GM12892 (cell line): ENCODE measurements at places on chromosomes 6 and 20.

- DNase-seq: no peak
Observed at GRCh38 chr6:14273191-14273590, 155.6 kb downstream of the CD83 start.

- no peak for DNase-seq
Observed at GRCh38 chr6:141682391-141682790, 450.3 kb upstream of the GJE1 start.

- DNase-seq: no peak
Observed at GRCh38 chr6:90678049-90678779, 91.3 kb upstream of the MAP3K7 start.

DNA sequence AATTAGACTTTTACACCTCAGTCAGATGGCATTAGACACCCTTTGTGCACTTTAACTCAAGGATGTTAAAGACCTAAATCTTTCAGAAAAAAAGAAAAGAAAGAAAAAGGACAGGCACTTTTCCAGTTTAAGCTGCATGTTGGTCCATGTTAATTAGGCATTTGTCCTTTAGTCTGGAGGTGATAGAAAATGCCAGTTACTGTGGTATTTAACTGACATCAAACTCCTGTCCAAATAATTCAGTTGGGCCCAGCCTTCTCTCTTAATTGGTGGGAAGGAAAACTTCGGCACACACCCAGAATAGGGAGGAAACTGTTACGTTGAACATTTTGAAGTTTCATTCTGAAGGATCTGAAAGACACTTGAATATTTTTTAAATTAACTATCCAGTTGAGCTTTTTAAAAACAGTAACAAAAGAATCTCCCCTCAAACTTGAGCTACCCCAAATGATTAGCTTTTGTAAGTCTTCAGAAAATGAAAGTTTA lies 30.3 kb downstream of the RREB1 start:
- no peak for DNase-seq

DNA sequence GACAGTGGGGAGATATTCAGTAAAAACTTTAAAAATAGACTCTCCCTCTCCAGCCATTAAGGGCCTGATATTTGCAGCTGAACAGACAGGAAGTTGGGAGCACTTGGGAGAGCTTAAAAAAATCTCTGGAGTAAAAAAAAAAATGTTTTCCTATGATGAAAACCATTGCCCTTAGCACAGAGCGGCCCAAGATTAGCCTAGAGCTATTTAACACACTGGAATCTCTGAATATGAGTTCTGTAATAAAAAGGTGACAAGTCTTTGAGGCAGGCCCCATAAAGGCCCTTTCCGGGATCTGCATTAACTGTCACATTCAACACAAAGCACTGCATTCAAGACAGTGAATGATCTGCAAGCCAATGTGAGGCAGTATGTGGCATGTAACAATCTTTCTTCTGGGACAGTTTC lies 393.7 kb downstream of the ZFAND3 start:
- no peak for DNase-seq

GRCh38 chr6:135158397-135158796 lies 22.7 kb upstream of the MYB start:
- no peak for DNase-seq

DNA sequence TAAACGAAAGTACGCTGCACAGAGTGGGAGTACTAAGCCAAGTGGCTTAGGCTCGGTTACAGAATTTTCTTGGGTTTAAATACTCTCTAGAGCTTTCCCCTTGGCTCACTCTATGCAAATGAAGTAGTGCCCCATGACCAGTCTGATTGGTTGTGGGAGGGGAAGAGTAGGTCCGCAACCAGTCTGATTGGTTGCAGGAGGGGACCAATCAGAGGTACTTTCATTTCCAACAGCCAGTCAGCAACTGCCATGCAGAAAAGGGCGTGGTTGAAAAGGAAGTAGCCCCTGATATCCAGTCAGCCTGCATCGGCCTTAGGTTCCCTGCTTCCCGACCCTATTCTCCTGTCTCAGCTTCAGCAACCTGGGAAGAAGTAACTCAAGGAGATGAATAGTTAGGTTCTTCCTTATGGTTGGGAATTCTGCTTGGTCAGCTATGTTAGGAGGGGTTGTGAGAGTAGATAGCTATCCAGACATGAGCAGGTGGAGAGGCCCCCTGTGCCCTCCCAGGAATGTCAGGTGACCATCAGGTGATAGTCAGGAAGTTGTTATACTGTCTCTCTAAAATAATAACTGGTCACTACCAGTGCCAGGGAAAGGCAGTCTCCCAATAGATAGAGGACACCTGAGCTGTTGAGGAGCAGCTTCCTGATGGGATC lies 57.4 kb downstream of the FARS2 start:
- no peak for DNase-seq

GRCh38 chr6:138339024-138339423 lies 38.7 kb upstream of the SMIM28 start:
- DNase-seq: no peak

GRCh38 chr6:118494091-118494490 lies 54.0 kb upstream of the PLN start:
- no peak for DNase-seq

DNA sequence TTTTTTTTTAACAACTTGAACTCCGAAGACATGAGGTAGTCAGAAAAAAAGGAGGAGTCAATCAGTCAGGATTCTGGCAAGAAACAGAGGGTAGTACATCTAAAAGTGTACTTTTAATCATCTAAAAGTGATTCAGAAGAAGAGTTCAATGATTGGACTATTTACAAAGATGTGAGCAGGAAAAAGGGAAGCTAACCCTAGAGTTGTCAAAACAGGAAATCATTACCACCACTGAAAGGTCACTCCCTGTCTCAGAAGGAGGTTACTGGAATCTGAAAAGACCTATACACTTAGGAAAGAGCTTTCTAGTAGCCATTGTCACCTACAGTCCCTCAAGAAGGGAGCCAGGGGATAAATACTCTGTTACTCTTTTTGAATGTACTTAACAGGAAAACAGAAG lies 16.7 kb upstream of the LMBRD1 start:
- DNase-seq: no peak

DNA sequence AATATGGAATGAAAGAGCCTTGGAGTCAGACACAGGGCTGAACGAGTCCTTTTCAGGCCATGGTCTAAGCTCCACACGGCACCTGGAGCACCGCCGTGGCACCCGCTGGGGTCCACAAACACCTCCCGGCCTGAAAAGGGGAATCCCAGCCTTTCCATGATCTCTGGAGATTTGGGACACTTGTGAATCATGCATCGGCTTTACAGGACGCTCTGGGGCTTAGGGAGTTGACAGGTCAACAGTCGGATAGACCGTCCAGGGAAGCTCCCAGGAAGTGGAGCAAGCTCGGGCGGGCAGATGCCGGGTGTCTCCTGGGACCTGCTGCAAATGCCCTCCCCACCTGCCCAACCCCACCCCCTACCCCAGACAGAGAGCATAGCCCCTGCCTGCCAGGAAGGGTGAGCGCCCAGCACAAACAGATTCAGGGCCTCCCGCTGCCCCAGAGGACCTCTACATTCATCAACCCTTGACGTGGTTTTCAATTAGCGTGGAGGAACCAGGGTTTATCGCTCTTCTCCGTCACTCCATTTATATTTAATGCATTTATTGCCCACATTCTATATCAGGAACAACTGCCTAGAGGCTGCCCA lies 53.6 kb downstream of the YTHDF1 start:
- no peak for DNase-seq

- DNase-seq: no peak
Observed at GRCh38 chr6:169070506-169071176, 183.0 kb downstream of the THBS2 start.

DNA sequence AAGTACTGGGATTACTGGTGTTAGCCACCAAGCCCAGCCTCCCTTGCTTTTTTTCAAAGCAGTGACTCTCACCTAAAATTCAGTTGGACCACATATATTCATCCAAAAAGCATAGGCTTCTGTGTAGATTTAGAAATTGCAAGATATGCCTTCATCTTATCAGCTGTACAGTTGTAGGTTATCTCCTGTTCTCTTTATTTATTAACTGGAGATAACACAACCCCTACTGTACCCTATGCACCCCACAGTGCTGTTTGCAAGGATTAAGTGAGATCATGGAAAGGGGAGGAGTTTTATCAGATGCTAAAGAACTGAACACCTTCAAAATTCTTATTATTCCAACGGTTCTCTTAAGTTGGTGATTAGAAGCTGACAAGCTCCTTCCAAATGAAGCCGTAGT lies 164.4 kb upstream of the JARID2 start:
- no peak for DNase-seq

DNA sequence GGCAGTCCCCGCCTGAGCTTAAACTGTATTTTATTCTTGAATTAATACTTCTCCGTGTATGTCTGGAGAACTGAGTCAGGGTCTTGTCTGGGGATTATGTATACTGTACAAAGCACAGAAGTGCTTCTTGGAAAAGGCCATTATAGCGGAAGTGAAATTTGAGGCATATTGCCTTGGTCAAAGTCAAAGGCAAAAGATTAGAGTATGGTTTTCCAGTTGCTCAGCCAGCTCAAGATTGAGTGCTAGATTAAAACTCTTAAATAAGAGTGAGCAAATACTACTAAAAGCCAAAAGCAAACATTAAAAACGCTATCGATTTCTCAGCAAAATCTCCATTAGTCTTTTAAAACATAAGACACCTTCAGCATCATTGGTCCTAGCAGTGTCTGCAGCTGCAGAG lies 207.7 kb upstream of the MAN1A1 start:
- DNase-seq: no peak

DNA sequence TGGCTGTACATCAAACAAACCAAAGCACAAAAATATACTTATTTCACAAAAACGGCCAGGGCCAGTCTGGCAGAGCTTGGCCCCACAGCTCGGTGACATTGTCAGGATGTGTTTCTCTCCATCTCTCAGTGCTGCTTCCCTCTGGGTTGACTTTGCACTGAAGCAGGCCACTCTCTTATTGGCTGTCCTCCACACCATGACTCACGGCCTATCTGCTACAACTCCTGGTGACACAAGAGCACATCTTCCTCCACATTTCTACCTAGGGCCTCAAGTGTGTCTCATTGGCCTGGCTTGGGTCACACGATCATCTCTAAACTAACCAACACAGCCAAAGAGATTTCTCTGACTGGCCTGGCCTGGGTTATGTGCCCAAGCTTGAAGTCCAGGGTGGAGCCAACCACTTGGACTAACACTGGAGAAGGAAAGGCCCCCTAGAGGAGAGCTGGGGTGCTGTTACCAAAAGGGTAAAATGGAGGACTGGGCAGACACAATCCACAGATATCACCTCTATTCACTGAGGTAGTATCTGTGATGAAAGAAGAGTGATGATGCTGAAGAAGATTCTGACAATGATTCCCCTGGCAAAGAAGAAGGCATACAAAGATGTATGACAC lies 159.8 kb upstream of the TSHZ2 start:
- DNase-seq: no peak

GRCh38 chr6:148103436-148103835 lies 239.2 kb upstream of the SASH1 start:
- DNase-seq: no peak

- DNase-seq: no peak
Observed at GRCh38 chr6:112800916-112801315, 453.8 kb downstream of the RFPL4B start.

- DNase-seq: no peak
Observed at GRCh38 chr6:166078294-166078693, 89.4 kb downstream of the TBXT start.

DNA sequence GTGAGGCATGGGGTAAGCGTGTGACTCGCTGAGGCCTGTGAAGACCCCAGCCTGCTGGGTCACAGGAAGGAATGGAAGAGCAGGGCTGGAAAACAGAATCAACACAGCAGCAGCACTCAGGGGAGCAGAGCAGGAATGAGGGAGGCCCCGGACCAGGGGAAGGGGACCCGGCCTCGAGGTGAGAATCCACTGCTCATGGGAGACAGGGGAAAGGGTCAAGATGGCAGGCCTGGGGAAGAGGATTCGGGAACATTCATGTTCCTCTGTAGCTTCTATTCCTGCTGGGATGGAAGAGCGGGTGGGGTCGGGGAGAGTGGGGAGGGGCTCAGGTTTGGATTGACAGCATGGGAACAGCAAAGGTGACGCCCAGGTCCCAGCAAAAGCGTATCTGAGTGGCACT lies 59.4 kb downstream of the NPEPL1 start:
- DNase-seq: no peak
